ENCODE measurements at places on chromosomes 6 and 20.

GRCh38 chr20:38515631-38516030 lies 43.0 kb downstream of the RALGAPB start:
- no peak for DNase-seq

- DNase-seq: no peak
Observed at GRCh38 chr20:24379484-24379927, 89.9 kb upstream of the SYNDIG1 start.

DNA sequence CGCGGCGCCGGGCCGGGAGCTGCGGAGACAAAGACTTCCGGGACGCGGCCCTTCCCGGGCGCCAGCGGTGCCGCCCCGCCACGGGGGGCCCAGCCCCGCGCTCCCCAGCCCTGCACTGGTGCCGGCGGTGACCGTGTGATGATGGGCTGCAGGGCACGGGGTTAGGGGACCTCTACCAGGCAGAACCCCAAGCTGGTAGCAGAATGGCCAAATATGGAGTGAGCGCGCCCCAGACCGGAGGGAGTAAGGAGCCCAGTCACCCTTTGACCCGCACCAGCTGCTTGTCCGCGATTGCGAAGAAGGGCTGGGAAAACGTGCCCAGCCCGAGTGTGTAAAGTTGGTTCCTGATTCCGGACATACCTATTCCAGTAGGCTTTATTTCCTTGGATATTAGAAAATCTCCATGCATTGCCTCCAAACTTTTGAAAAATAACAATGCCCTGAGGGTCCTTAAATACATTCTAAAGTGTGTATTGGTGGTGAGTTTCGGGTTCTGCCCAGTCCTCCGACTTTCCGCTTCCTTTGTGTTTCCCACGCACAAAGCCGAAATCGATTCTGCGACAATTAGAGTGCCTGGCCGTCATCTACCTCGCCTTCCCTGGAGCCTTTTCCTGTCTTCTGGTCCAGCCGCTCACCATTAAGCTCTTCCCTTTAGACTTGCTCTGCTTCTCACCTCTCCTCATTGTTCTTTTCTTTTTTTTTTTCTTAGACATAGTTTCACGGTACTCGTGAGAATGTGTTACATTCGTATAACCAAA lies 1.1 kb downstream of the ABRACL start:
- no peak for DNase-seq

- no peak for DNase-seq
Observed at GRCh38 chr20:9128568-9128967, 59.7 kb downstream of the PLCB4 start.

DNA sequence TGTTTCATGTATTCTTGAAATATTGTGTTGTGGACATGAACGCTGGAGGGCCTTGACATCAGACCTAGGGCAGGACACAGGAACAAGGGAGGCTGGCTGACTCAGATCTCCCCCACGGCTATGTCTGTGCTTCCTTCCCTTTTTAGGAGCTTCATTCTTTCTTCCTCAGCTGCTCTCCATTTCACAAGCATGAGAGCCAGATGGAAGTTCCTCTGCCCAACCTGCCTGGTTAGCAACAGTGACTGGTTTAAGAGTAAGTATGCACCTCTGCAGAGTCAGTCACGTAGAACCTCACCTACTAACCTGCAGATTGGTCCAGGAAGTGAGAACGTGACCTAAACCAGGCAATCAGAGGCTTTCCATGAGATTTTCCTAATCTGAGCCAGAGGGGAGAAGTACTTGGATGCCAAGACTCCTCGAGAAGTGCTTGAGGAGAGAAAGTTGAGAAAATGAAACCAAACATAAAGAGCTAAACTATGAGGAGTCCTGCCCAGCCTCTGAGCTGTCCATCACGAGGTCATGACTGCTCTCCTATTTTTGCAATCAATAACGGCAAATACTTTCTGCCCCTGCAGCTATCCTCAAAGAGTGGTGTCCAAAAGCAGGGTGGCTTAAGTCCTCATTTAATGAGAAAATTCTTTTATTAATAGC lies 465.2 kb upstream of the CITED2 start:
- DNase-seq: no peak

GRCh38 chr6:106972500-106972899 lies 2.0 kb downstream of the CD24 start:
- no peak for DNase-seq

DNA sequence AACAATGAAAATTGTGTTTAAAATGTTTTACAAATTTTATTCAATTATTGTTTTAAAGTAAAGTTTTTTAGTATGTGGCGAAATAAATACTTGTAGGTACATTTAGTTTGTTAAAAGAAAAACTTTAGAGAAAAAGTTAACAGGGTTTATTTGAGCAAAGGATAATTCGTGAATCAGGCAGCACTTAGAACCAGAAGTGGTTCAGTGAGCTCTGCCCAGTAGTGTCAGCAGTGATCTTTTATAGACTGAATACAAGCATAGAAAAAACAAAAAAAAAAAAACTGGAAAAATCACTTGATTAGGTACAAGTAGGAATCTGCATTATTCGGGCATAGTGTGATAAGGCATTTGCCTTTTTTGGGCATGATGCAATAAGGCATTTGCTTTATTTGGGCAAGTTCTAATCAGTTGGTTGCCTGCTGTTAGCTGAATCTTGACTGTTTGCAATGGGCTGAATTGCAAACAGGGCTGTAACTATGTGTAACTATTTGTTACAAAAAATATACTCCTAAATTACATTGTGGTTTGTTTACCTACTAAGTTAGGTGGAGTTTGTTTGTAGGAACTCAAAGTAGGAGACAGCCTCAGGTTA lies 122.9 kb upstream of the MMS22L start:
- DNase-seq: no peak

GRCh38 chr6:149825292-149825691 lies 38.9 kb downstream of the LRP11 start:
- no peak for DNase-seq

DNA sequence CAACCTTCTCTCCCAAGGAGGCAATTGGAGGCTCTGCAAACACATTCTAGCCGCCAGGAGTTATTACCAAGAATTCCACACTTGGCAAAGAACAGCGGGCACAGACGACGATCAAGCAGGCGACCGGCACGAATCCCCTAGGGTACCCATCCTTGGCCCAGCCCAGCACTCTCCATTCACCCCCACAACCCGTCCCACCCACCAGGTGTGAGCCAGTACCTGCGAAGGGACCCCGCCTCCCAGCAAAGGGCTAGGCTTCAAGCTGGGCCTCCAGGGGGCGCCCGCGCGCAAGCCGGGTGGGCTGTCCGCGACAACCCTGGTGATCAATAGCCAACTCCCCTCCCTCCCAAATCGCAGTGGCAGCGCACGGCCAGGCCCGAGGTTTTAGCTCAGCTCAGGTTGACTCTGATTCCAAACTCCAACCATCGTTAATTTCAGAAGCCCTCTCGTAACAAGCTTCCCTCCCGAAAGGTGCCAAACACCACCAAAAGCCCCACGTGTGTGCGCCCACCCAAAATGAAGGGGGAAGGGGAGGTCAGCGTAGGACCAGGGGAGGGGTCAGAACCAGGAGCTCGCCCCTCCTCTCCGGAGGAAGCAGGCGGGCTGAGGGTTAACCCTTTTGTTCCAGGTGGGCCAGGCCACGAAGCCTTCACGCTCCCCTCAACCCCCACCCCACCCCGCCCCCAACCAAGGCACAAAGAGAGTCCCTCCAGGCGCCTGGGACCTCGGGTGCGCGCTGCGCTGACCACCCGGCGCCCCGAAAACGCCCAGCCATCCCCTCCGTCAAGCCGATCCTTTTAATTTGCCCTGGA lies 2.1 kb downstream of the SALL4 start:
- DNase-seq: no peak

GRCh38 chr6:21144928-21145327 lies 448.6 kb upstream of the SOX4 start:
- DNase-seq: no peak

DNA sequence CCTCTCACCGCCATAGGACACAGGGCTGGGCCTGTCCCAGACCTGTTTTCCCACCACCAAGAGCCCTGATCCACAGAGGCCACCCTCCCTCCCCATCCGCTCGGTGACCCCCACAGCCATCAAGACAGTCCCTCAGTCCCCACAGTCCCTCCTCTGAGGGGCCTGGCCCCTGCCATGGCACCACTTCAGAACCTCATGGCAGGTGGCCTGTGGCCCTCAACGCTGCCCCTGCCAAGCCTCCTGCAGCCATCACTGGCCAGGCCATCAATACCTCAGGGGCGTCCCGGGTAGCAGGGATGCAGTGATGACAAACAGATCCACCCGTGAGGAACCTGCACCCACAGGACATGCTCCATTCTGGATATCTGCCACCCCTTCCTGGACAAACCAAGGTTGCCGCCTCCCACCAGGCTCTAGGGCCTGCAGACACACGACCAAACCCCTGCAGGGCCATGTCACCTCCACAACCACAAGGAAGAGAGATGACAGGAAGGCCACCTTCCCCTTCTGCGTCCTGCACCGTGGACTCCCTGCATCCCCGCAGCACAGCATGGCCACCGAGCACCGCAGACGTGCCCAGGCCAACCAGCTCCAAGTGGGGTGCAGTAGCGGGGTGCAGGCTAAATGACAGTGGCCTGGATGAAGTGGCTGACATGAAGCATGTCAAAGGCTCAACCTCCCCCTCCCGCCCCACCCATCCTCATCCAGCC lies 14.0 kb downstream of the TAF4 start:
- DNase-seq: no peak

All from stimulated activated CD4-positive, alpha-beta T cell treated with anti-CD3 and anti-CD28 coated beads, TNF-alpha, amount 100 ng/mL, for 1 hour (primary cell).